ENCODE measurements at places on chromosomes 3 and 15. TPM values are rescaled to one million over a fixed set of nuclear protein-coding genes. Genes with fewer than 3 reads are reported as not detected.

Gene IL17RD
- total RNA-seq = 2.2 TPM

Gene TMCO5A
- total RNA-seq = not detected

Gene CELF6
- 0.19 TPM for total RNA-seq

Gene FGF7
- not detected for total RNA-seq

- DNase-seq = no peak
These were observed 71.3 kb upstream of the GAP43 start for GRCh38 chr3:115552007-115552406.

- DNase-seq = no peak
These were observed 20.2 kb upstream of the THUMPD3 start for GRCh38 chr3:9342696-9343095.

- peak; percentile 30 for DNase-seq
These were observed 23.5 kb upstream of the SLC4A7 start for GRCh38 chr3:27507515-27508266.

- no peak for DNase-seq
These were observed 37.8 kb upstream of the SCN5A start for GRCh38 chr3:38687321-38687720.

- no peak for DNase-seq
These were observed 416.0 kb downstream of the OCA2 start for GRCh38 chr15:27683121-27683520.

DNA sequence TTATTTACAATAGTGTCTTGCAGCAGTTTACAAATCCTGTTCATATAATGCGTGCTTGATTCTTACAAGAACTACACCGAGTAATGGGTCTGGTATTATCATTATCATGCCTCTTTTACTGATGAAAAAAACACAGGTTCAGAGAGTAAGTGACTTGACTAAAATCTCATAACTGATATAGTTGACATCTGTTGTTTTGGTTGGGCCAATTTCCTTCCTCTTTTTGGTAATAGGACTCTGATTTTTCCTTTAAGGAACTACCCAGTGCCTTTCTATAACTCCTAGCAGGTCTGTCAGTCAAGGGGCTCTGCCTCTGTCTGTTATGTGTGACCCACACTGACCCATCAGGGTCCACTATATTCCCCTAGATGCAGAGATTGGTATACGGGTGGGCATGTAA, 14.6 kb upstream of the BLOC1S6 start:
- DNase-seq = no peak

GRCh38 chr3:39378957-39379777, 4.0 kb upstream of the SLC25A38 start:
- DNase-seq = no peak

GRCh38 chr3:157078131-157078810, 81.7 kb downstream of the CCNL1 start:
- no peak for DNase-seq

DNA sequence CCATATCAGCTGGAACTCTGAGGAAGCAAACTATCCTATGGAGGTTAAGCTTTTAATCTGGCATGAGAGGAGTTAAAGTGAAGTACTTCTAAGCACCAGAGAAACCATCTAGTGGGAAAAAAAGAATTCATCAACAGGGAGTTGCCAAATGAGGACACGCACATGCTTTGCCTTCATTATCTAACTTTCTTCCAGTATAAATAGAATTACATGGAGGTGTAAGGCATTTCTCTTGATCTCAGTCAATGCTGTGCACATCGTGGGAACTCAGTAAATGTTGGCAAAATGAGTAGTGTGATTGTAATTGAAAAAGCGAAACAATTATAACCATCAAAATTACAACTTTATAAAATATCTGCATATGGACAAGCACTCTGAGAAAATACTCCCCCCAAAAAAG, 8.0 kb upstream of the GSK3B start:
- no peak for DNase-seq

- DNase-seq = no peak
These were observed 12.5 kb downstream of the TM2D3 start for GRCh38 chr15:101639667-101640066.

GRCh38 chr3:134803051-134803505, 8.0 kb downstream of the EPHB1 start:
- DNase-seq = no peak

Measured in Calu3 (cell line).